ENCODE measurements at places on chromosomes 16 and 17.

DNA sequence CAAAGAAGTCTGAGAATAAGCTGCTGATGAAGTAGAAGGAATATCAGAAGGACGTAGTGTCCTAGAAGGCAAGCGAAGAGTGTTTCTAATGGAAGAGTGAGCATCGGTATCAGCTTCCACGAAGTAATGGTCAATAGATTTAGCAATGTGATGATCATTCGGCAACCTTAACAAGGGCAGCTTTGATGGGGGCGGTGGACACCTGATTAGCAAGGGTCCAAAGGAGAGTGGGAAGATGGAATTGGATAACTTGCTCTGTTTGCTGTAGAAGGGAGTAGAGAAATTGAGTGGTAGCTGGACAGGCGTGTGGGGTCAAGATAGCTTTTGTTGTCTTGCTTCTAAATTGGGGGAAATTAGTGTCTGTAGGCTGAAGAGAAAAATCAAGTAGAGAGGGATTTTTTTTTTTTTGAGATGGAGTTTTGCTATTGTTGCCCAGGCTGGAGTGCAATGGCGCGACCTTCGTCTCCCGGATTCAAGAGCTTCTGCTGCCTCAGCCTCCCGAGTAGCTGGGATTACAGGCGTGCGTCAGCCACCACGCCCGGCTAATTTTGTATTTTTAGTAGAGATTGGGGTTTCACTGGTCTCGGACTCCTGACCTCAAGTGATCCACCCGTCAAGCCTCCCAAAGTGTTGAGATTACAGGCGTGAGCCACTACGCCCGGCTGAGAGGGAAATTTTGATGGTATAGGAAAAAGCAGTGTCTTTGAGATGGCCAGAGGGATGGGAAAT lies 13.9 kb upstream of the HES7 start:
- no peak for DNase-seq

GRCh38 chr16:4159726-4160125 lies 43.5 kb upstream of the ADCY9 start:
- DNase-seq, result no peak

GRCh38 chr16:7746941-7747340 lies 414.3 kb downstream of the RBFOX1 start:
- DNase-seq, result no peak

- DNase-seq, result peak; percentile 58
These were observed 12.9 kb downstream of the SYCE1L start for GRCh38 chr16:77211880-77212740.

DNA sequence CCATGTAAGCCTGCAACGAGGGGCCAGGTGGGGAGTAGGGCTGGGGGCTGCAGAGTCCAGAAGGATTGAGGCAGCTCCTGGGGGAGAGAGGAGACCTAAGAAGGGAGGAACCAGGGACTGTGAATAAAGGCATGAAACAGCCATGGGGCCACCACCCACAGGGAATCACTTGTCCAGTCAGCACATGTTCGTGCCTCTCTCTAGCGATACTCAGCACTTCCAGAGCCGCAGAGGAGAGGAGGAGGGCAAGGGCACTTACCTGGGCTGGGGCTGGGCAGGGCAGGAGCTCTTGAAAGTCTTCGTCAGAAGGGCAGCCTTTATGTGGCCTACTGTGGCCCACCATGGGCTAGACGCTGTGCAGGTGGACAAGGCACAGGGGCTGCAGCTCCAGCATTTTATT lies 24.2 kb downstream of the CACNA1G start:
- no peak for DNase-seq

DNA sequence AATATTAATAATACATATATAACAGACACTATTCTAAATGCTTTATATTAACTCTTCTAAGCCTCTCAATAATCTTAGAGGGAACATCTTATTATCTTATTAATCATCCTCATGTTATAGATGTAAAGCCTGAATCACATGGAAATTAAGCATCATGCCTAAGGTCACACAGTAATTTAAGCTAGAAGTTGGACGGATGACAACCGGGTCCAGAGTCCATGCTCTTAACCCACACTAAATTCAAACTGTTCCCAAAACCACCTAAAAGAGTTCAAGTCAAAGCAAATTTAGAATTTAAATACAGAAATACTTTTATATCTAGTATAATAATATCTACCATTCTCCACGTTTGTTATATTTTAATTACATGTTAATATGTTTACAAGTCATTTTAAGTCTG lies 193.3 kb downstream of the CEP112 start:
- no peak for DNase-seq

DNA sequence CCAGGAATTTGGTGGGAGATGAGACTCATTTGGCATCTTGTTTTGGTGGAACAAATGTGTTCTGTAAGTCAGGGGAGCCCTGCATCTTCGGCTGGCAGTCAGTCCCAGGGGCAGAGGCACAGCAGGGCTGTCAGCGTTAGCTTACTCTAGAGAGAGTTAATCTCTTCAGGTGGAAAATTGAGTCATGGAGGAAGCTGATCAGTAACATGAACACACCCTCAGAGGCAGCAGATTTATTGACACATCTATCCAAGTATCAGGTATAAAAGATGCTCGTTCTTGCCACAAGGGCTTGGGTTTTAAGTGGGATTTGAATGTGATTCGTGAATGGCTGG lies 55.2 kb downstream of the EPN2 start:
- DNase-seq, result no peak

- no peak for DNase-seq
These were observed 132.3 kb upstream of the CDH11 start for GRCh38 chr16:65254144-65254543.

DNA sequence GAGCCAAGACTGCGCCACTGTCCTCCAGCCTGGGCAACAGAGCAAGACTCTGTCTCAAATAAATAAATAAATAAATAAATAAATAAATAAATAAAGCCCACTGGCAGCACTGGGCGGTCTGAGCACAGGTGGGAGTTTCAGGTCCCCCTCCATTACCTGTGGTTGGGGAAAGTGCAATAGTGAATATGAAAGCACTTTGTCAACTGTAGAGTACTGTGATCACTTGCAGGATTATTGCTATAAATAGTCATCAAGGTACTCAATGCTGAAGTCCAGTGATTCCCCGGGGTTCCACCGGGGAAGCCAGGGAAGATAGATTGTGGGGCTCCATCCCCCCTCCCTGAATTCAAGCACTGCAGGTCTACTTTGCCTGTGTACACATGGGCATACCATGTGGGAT lies 42.7 kb upstream of the CPNE2 start:
- peak; percentile 43 for DNase-seq

DNA sequence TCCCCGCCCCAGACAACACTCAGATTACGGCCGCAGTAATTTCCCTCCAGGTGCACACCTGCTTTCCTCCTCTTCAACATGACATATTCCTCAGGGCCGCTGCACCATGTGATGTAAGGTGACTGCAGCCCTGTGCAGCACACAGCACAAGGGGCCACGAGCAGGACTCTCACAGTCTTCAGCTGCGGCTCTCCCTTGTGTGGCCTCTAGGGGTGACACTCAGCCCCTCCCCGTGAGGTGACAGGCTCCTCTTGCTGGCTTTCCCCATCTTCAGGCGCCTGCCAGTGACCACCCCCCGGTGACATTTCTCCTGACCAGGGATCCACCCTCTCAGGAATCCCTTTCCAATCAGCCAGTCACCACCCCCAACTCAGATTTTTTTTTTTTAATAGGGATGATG lies 31.3 kb upstream of the ABCC3 start:
- DNase-seq, result no peak

DNA sequence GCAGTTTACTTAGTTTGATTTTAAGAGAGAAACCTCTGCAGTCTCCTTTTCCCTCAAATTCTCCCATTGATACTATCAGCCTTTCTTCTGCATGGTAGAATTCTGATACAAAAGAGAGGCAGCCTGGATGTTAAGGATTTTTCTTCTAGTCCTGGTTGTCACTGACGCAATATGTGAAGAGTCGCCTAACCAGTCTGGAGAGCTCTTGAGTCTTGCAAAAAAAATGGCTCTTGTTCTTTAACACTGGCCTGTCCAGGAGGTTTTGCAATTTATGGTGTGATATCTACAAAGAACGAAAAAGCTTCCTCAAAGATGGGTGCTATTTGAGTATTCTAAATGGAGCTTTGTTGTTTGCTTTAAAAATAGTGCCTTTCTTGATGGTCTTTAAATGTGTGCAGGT lies 28.9 kb downstream of the COX10 start:
- DNase-seq, result no peak

GRCh38 chr17:59521465-59522126 lies 43.8 kb upstream of the DHX40 start:
- DNase-seq, result peak; percentile 61

DNA sequence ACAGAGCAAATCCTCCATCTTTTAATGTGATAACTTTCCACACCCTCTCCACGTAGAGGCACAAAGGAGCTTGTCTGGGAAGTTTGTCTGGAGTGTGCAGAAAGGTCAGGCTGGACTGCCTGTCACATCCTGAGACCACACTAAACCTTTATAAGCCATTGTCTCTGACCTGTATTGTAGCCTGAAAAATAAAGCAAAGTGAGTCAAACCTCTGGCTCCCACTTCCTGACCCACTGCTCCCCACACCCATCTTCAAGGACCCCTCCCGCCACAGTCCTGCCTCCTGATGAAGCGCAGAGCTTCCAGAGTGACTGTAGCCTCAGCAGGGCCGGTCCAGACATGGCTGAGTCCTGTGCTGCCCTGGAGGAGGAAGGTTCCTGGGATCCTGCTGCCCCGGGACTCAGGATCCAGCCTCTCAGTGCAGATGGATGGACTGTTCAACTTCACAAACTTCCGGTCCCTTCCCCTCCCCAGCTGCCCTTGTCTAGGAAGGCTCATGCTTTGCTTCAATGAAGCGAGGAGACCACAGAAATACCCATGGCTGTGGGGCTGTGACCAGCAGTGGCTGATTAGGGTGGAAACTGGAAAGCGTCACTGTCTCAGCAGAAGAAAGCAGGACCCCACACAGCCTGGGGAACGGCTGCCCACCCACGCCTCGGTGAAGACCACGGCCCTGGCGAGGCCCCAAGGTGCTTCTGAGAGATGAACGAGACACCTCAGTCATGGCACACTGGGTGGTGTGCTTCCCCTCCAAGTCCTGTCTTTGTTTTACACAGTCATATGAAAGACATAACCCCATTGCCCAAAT lies 30.9 kb upstream of the CLEC18B start:
- no peak for DNase-seq

GRCh38 chr17:58630883-58631522 lies 60.8 kb downstream of the TEX14 start:
- DNase-seq, result no peak

DNA sequence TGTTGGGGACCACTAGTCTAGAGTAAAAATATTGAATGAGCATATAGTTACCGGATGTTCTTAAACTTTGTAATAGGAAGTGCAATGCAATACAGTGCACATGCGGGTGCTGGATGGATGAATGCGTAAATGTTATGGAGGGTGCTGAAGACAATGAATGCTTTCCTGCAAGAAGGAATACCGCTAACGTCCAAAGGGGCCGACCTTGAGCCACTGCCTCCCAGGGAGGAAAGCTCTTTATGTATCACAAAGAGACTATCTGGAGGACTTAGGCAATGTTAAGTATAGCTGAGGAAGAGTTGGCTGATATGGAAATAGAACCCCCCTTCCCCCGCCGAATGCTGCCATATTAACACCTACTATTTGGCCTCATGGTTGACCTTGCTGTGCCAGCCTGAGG lies 27.5 kb upstream of the SHCBP1 start:
- no peak for DNase-seq

GRCh38 chr17:77786740-77787505 lies 171.6 kb upstream of the TNRC6C start:
- no peak for DNase-seq

GRCh38 chr16:10509534-10510025 lies 70.8 kb downstream of the EMP2 start:
- peak; percentile 82 for DNase-seq

GRCh38 chr17:74798239-74798707 lies 22.1 kb upstream of the NAT9 start:
- no peak for DNase-seq

All from activated CD4-positive, alpha-beta T cell treated with anti-CD3 and anti-CD28 coated beads, Interleukin-2, Interleukin-4, amounts not matched to agents 100 ng/mL and 50 ng/mL, durations not matched to agents 16 hours and 8 hours (primary cell).